Thyroid gland (tissue), 4 donors: ENCODE measurements at places on chromosomes 7 and 10. TPM values are rescaled to one million over a fixed set of nuclear protein-coding genes. Genes with fewer than 3 reads are reported as not detected.

GRCh38 chr7:10455936-10456335, 517.7 kb upstream of the PHF14 start:
- no peaks in the 10 kb centered on the region for H3K36me3 ChIP-seq
- no peaks in the 10 kb centered on the region for H3K4me1 ChIP-seq
- no peak overlapping the region for H3K27ac ChIP-seq
- no peak for DNase-seq

- DNase-seq = peak; percentile 60
- H3K4me1 ChIP-seq = peaks cover 9% of the 10 kb centered on the region
- peak overlapping the region; percentile 19 for H3K27ac ChIP-seq
- no peaks in the 10 kb centered on the region for H3K36me3 ChIP-seq
Observed at GRCh38 chr10:86693721-86694369, 25.5 kb downstream of the LDB3 start.

DNA sequence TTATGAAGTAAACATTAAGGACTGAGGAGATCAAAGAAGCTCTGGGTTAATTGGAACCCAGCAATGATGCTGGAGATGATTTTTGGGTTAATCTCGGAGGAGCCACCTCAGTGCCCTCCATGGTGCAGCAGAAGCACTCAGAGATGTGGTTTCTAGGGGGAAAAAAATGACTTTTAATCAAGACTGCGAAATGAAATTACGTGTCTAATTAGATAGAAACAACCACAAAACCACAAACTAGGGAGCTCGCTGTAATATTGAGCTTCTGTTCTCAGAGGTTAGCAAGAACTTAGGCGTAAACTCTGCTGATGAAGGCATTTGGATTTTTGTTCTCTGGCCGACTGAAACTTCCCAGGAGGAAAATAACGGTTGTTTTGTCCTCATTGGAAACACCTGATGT, 319.0 kb downstream of the GRID1 start:
- no peaks in the 10 kb centered on the region for H3K36me3 ChIP-seq
- H3K4me3 ChIP-seq = no peak overlapping the region
- no peaks in the 10 kb centered on the region for H3K27me3 ChIP-seq
- H3K4me1 ChIP-seq = peaks cover 33% of the 10 kb centered on the region

DNA sequence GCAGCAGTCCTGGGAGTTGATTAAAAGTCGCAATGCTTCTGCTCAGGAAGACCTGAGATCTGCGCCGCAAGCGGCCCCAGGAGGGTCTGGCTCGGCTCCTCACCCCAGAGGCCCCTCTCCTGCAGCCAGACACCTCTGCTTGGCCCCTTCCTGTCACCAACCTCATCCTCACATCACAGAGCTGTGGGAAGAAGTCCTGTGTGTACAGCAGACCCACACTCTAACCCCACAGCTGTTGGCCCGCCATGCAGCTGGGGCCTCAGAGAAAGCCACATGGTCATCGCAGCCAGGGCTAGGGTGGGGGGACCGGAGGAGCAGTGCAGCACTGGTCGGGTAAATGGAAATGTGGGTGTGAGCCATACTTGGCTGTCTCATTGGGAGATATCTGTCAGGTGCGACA, 97.7 kb downstream of the RGS10 start:
- H3K27me3 ChIP-seq = no peaks in the 10 kb centered on the region
- no peak overlapping the region for H3K4me3 ChIP-seq
- peaks cover 2% of the 10 kb centered on the region for H3K4me1 ChIP-seq
- no peak for DNase-seq
- no peak overlapping the region for H3K27ac ChIP-seq

DNA sequence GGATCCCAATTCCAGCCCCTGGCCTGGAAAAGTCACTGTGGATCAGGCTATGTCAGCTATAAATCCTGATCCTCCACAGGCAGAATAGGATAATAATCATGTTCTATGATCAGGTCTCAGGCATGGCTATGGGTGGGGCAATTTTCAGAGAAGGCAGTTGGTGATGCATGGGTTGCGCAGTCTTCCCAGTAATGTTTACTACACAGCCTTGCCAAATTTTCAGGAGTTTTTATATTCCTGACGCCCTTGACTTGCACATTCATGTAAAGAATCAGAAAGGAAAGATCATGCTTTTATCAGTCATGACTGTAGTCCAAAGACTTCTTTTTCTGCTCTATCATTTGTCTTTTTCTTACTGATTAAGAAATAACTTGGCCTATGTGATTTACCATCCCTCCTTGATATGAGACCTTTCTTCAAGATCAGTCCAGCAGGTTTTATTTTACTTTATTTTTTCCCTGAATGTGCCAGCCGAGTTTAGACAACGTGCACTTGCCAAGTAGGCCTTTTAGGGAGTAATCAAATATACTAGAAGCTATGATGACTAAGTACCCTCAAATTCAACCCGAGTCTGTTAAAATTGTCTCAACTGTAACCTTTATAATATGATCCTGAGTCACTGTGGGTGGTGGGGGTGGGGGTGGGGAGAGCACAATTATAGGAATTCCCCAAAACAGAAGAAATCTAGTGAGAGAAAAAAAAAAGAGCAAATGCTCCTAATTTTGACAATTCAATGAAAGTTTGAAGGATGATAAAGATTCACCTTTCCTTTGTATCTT, 31.9 kb downstream of the ARL4A start:
- peak overlapping the region; percentile 67 for H3K27ac ChIP-seq
- DNase-seq = no peak
- H3K27me3 ChIP-seq = no peaks in the 10 kb centered on the region
- H3K4me3 ChIP-seq = no peak overlapping the region

DNA sequence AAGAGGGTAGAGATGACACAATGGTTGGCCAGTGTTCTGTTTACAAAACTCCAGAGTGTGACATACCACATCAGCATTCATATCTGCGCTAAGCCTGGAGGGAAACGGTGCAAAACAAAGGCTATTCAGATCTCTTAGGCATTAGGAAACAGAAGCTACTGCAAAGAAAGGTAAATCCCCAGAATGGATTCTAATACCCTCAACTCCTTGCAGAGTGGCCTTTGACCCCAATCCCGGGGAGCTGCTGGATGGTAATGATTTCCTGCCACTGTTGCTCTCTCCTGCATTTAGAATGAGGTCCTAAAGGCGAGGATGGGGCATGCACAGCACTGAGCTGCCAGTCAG, 65.2 kb downstream of the AOAH start:
- H3K27ac ChIP-seq = no peak overlapping the region
- H3K4me3 ChIP-seq = no peak overlapping the region
- H3K27me3 ChIP-seq = no peaks in the 10 kb centered on the region
- no peak for DNase-seq
- H3K4me1 ChIP-seq = no peaks in the 10 kb centered on the region

DNA sequence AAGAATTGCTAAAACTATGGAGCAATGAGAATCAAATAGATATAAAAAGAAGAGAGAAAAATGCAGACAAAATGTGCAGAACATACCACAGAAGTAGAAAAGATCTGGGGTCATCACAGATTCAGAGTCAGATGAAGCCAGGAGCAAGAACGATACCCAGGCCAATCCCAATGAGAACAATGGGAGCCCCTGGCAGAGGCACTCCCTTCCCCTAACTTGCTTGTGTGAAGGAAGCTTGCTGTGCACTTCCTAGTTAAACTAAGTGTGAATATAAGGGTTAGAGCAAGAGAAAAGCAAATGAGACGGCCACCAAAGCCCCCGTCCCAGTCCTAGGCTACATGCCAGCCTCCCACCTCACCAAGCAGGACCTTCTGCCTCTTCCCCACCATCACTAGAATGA, 12.7 kb downstream of the PARP12 start:
- peaks cover 5% of the 10 kb centered on the region for H3K4me1 ChIP-seq
- H3K36me3 ChIP-seq = peaks cover 4% of the 10 kb centered on the region
- no peak for DNase-seq
- no peaks in the 10 kb centered on the region for H3K27me3 ChIP-seq

GRCh38 chr7:95304990-95305389, 19.3 kb downstream of the PON1 start:
- no peaks in the 10 kb centered on the region for H3K4me1 ChIP-seq
- H3K27me3 ChIP-seq = no peaks in the 10 kb centered on the region
- H3K27ac ChIP-seq = no peak overlapping the region
- H3K4me3 ChIP-seq = no peak overlapping the region
- no peak for DNase-seq

DNA sequence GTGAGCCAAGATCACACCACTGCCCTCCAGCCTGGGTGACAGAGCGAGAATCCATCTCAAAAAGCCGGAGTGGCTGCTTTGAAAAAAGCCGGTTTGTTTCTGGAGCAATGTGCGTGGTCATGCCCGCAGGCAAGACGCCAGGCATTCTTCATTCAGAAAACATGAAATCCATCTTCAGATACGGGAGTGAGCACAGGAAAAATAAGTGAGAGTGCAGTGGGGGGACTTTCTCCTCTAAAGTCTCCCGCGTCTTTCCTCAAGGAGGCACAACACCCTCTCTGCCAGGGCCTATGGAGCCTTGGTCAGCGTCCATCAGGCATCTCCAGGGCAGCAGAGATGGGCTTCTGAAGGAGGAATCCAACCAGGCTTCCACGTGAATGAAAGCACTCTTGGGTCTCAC, 62.3 kb upstream of the DGKI start:
- peak; percentile 42 for DNase-seq
- no peaks in the 10 kb centered on the region for H3K27me3 ChIP-seq
- peaks cover 54% of the 10 kb centered on the region for H3K36me3 ChIP-seq
- H3K4me3 ChIP-seq = no peak overlapping the region
- no peak overlapping the region for H3K27ac ChIP-seq
- peaks cover 16% of the 10 kb centered on the region for H3K4me1 ChIP-seq

- H3K4me1 ChIP-seq = peaks cover 9% of the 10 kb centered on the region
- H3K4me3 ChIP-seq = no peak overlapping the region
- no peak overlapping the region for H3K27ac ChIP-seq
- DNase-seq = no peak
- H3K27me3 ChIP-seq = no peaks in the 10 kb centered on the region
Observed at GRCh38 chr10:125551247-125551646, 131.7 kb downstream of the TEX36 start.

- no peaks in the 10 kb centered on the region for H3K27me3 ChIP-seq
- no peak overlapping the region for H3K27ac ChIP-seq
- no peaks in the 10 kb centered on the region for H3K36me3 ChIP-seq
- H3K4me1 ChIP-seq = no peaks in the 10 kb centered on the region
Observed at GRCh38 chr7:16491148-16491547, 25.6 kb upstream of the SOSTDC1 start.

GRCh38 chr7:51006483-51007235, 224.0 kb upstream of the GRB10 start:
- no peaks in the 10 kb centered on the region for H3K27me3 ChIP-seq
- no peaks in the 10 kb centered on the region for H3K36me3 ChIP-seq
- H3K4me3 ChIP-seq = no peak overlapping the region
- no peak for DNase-seq
- H3K27ac ChIP-seq = no peak overlapping the region

DNA sequence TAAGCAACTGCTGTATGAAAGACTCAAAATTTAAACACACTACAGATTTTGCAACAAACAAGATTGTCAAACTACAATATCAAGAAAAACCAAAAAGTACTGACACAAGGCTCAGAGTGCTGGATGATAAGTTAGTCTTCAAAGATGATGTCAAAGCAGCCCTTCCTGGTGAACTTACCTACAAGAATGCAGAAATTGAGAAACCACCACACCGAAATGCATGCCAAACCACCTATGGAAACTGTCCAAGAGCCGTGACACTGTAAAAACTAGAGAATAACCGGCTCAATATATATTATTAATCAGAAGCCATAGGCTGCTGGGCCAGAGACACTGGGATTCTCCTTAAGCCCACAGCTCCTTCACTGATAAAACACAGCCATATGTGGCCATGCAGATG, 25.3 kb downstream of the DENND11 start:
- peaks cover 16% of the 10 kb centered on the region for H3K4me1 ChIP-seq
- H3K27me3 ChIP-seq = no peaks in the 10 kb centered on the region
- no peak overlapping the region for H3K27ac ChIP-seq
- no peak for DNase-seq
- no peak overlapping the region for H3K4me3 ChIP-seq
- H3K36me3 ChIP-seq = no peaks in the 10 kb centered on the region

- H3K4me1 ChIP-seq = peaks cover 22% of the 10 kb centered on the region
- H3K36me3 ChIP-seq = no peaks in the 10 kb centered on the region
- H3K27ac ChIP-seq = no peak overlapping the region
Observed at GRCh38 chr7:69803699-69804516, 205.6 kb downstream of the AUTS2 start.

GRCh38 chr7:148256433-148256832, 334.1 kb upstream of the C7orf33 start:
- no peaks in the 10 kb centered on the region for H3K27me3 ChIP-seq
- H3K4me3 ChIP-seq = no peak overlapping the region
- H3K4me1 ChIP-seq = no peaks in the 10 kb centered on the region
- H3K36me3 ChIP-seq = no peaks in the 10 kb centered on the region
- no peak for DNase-seq

DNA sequence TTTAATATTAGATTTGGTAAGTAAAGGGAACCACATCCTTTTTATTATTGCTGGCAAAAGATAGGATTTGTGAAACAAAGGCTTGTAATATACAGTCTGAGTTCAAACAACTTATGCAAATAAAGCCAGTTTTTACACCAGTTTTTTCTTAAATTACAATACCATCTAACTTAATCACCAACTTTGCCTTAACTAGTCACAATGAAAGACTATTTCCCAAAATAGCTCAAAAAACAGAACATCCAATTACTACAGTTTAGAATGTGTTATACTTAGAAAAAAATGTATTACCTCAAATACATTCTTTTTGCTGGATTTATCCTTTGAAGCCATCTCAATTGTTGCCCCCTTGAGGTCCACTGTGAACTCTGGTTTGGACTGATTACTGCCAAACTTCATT, 108.5 kb downstream of the ARHGAP12 start:
- no peak overlapping the region for H3K27ac ChIP-seq
- H3K36me3 ChIP-seq = no peaks in the 10 kb centered on the region
- H3K27me3 ChIP-seq = no peaks in the 10 kb centered on the region
- no peaks in the 10 kb centered on the region for H3K4me1 ChIP-seq

DNA sequence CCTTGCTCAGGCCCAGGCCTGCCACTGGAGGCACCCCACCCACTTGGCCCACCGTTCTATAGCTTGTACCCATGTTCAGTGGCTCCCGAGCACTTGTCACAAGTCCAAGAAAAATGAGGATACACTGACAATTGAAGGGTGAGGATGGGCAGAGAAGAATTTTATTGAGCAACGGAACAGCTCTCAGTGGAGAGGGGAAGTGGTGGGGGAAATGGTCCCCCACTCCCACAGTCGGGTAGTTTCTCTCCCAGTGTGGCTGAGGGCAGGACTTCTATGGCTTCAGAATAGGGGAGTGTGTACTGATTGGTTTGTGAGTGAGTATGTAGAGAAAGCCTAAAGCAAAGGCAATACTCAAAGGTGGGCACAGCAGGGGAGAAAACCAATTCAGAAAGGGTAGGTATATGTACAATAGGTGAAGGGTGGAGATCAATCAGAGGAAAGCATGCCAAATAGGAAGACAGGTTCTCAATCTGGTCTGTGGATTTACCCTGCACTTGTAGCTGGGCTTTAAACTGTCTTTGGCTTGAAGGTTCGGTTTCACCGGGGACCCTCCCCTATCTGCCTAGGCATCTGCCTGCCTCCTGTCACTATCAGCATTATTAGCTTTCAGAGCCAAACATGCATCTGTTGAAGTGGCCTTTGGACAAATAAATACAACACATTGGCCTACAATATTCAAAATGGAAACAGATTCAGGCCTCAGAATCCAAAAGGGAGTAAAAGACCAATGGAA, 8.9 kb upstream of the TSPAN13 start:
- no peak overlapping the region for H3K4me3 ChIP-seq
- no peak overlapping the region for H3K27ac ChIP-seq
- H3K36me3 ChIP-seq = no peaks in the 10 kb centered on the region
- DNase-seq = no peak
- no peaks in the 10 kb centered on the region for H3K4me1 ChIP-seq

TRPV5 gene
- not detected for total RNA-seq

COBL gene
- 17.2 TPM for total RNA-seq

LRIT1 gene
- total RNA-seq = not detected

AP3M1 gene
- total RNA-seq = 33.5 TPM

ATRNL1 gene
- 6.3 TPM for total RNA-seq

TIMM23B gene
- 26.0 TPM for total RNA-seq
